Activated CD4-positive, alpha-beta T cell treated with anti-CD3 and anti-CD28 coated beads, Interleukin-2, amount 50 U/mL, for 24 hours (primary cell): ENCODE measurements at places on chromosomes 6 and 20.

- DNase-seq, result no peak
These were observed 8.6 kb downstream of the PNLDC1 start for GRCh38 chr6:159808647-159809046.

DNA sequence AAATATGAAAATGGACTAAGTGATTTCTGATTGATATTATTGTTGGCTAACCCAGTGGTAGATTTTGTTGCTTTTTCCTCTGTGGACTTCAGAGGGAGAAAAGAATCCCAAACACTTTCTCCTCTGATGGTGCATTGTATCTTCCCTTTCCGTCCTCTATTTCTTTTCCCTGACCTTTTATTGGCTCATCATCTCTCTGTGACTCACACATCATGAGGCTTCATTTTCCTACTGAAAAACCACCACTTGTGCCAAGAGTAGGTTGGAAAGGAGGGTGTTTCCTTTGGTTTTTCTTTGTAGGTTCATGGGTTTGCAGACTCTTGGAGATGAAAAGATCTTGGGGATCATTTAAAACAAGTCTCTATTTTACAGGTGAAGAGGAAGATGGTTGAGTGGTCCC, 311.7 kb upstream of the JAG1 start:
- no peak for DNase-seq

DNA sequence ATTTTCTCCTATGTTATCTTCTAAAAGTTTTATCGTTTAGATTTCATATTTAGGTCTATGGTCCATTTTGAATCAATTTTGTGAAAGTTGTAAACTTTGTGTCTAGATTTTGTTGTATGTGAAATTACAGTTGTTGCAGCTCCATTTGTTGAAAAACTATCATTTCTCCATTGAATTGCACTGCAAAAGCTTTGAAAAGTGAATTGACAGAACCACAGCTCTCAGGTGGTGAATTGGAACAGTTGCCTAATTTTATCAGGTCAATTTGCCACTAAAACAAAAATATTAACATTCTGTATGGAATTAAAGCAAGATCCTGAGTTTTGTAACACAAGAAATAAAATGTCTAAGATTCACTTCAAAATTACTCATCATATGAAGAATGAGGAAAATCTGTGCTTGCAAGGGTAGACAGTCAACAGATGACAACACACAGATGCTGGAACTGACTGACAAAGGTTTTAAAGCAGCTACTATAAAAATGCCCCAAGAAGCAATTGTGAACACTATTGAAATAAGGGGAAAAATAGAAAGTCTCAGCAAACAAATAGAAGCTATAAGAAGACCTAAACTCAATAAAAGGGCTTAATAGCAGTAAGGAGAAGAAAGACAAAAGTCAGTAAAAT, 346.7 kb downstream of the PAX1 start:
- no peak for DNase-seq

DNA sequence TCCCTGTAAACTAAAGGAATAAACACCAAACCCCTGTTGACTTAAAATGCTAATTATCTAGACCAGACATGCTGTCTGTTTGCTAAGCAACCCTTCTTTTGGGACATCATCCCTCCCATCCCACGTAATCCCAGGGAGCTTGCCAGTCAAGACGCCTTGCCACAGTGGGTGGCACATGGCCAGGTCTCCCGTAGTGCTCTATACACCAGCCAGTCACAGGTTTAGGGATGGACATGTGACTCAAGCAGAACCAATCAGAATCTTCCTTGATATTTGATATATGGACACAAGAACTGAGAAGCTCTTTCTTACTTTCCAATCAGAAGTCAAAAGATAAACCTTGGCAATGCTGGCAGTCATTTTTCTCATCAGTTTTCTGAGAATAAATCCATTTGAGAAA, 60.0 kb downstream of the CNKSR3 start:
- no peak for DNase-seq

DNA sequence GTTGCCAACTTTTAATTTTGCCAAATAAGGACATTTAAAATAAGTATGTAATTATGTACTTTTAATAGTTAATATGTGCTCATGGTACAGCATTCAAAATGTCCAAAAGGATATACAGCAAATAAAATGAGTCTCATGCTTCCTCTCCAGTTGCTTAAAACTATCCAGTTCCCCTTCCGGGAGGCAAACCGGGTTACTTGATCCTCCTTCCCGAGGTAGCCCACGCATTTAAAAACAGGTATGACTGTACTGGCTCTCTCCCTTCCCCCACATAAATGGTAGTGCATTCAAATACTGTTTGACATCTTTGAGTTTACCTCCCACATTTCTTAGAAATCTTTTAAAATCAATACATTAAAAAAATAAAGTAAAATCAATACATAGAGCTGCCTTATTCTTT, 66.4 kb downstream of the PHF20 start:
- DNase-seq, result no peak

GRCh38 chr6:105886066-105886813, 199.9 kb upstream of the PRDM1 start:
- DNase-seq, result no peak

GRCh38 chr6:89542081-89542857, 96.3 kb downstream of the LYRM2 start:
- DNase-seq, result no peak
